Mesenchymal stem cell (in vitro differentiated cells and primary cell): ENCODE measurements at places on chromosomes 2 and 18.

- DNase-seq = no peak
These were observed 40.8 kb downstream of the COL5A2 start for GRCh38 chr2:189138800-189139199.

GRCh38 chr2:66189553-66189952, 245.4 kb upstream of the MEIS1 start:
- DNase-seq = peak; percentile 3

DNA sequence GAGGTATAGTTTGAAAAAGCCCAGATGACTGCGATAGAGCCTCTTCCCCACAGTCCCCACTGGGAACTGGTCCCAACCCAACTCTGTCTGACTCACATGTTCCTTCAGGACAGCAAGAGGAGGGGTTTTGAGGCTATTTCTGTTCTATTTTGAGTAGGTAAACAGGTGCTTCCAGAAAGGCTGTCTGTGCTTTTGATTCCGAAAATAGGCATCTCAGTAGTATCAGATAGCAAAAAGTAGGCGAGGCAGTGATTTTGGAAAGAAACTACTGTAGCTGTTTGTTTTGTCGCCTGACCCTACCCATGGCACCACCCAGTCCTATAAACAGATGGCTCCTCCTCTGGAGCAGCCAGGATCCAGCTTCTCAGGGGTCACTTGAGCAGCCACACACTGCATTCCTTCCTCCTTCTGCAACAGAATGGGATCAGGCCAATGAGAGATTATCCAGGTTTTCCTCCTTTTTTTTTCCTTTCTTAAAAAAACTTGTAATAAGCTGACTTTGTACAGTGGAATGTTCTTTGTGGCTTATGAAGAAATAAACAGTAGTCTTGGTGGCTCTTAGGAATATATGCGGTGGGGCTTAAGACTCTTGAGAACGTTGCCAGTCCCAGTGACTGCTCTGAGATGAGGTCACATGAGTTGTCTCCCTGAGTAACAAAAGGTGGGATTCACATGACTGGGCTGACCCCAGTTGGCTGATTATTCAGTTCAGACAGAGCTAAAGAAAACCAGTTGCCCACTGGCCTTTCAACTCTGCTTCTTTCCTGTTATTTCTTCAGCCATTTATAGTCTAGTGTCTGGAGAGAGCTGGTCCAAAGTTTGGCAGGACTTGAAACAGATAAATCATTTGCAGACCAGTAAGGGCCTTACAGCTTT, 98.6 kb downstream of the KCNS3 start:
- DNase-seq = peak; percentile 100

DNA sequence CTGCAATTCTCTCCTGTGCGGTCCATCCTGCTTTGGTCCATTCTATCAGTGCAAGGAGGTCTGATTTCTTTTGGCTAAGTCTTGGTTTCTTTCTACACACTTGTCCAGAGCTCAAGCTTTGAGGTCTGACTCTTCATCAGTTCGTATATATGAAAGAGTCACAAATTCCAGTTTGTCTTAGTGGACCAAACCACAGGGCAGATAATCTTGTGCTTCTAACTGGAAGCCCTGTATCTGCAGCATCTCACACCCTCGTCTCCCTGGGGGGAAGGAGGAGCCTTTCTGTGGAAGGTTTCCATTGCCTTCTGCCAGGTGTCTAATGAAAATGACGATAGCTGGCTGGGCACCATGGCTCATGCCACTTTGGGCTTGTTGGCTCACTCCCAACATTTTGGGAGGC, 148.5 kb downstream of the SPP2 start:
- DNase-seq = peak; percentile 4

DNA sequence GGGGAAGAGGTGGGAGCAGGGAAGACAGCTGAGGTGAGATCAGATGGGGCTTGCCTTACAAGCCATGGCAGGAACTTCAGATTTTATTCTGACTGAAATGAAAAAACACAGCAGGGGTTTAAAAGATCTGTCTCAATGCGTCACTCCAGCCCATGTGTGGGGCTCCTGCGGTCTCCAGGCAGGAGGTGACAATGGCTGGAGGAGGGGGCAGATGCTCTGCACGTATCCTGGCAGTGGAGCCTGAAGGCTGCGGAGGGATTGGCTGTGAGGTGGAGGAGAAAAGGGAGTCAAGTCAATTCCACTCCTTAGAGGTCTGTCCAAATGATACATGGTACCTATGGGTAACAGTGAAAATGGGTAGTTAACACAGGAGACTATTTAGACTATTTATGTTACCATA, 40.5 kb upstream of the KIDINS220 start:
- DNase-seq = no peak
